ENCODE measurements at places on chromosomes 1 and 21. TPM values are rescaled to one million over a fixed set of nuclear protein-coding genes. Genes with fewer than 3 reads are reported as not detected.

GRCh38 chr1:905071-905749, 18.5 kb upstream of the SAMD11 start:
- no peak overlapping the region for H3K27ac ChIP-seq
- H3K4me3 ChIP-seq, result peak overlapping the region; percentile 72
- peak; percentile 59 for DNase-seq
- peaks cover 61% of the 10 kb centered on the region for H3K27me3 ChIP-seq

- H3K27me3 ChIP-seq, result no peaks in the 10 kb centered on the region
- H3K27ac ChIP-seq, result 0 out of 2 replicates have a peak overlapping the region, but pooled peaks have one; percentile 8
- peaks cover 68% of the 10 kb centered on the region for H3K4me1 ChIP-seq
- no peaks in the 10 kb centered on the region for H3K36me3 ChIP-seq
Observed at GRCh38 chr1:204478172-204478899, 16.3 kb downstream of the PIK3C2B start.

GRCh38 chr1:21651214-21652042, 17.7 kb downstream of the RAP1GAP start:
- H3K4me1 ChIP-seq, result peaks cover 17% of the 10 kb centered on the region
- peak overlapping the region; percentile 74 for H3K4me3 ChIP-seq
- H3K27me3 ChIP-seq, result peaks cover 18% of the 10 kb centered on the region
- peak; percentile 59 for DNase-seq

DNA sequence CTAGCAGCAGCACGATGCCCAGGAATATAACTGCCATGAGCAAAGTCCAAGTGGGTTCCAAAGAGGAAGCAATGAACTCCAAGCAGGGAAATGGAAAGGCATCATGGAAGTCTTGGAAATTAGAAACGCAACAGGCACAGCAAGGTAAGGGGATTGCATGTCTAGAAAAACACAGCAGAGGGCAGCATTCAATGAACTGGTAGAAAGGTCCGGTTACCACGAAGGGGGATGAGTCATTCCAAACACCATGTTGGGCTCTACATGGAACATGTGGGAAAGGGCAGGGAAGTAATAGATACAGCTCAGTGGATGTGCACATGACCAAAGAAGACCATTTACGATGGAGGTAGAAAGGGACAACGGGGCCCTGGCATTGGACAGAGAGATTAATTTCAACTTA, 36.4 kb downstream of the RXRG start:
- no peak overlapping the region for H3K4me3 ChIP-seq
- peak; percentile 23 for DNase-seq
- H3K36me3 ChIP-seq, result no peaks in the 10 kb centered on the region
- H3K4me1 ChIP-seq, result no peaks in the 10 kb centered on the region

DNA sequence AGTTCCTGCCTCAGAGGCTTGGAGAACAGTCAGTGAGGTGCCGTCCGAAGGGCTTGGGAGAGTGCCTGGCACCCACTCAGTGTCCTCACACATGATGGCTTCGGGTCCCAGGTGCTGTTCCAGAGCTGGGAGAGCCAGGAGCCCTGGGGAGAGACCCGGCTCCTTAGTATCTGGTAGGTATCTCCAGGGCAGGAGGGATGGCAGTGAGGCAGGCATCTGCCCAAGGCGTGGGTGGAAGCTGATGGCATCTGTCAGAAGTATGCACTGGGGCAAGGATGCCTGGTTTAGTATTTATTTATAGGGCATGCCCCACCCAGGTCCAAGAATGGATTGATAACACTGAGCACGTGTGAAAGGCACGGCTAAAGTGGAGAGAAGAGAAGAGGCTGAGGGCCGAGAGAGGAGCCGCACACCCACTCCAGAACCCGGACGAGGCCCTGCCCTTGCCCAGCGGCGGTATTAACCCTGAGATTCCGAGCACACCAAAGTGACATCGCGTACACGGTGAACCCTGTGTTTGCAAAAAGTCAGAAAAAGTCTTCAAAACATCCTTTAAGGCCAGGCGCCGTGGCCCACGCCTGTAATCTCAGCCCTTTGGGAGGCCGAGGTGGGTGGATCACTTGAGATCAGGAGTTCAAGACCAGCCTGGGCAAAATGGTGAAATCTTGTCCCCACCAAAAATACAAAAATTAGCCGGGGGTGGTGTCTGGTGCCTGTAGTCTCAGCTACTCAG, 2.4 kb downstream of the TP73 start:
- H3K27ac ChIP-seq, result no peak overlapping the region
- no peaks in the 10 kb centered on the region for H3K36me3 ChIP-seq
- DNase-seq, result peak; percentile 5
- peaks cover 12% of the 10 kb centered on the region for H3K4me1 ChIP-seq

- H3K36me3 ChIP-seq, result peaks cover 10% of the 10 kb centered on the region
- H3K27ac ChIP-seq, result no peak overlapping the region
- H3K27me3 ChIP-seq, result peaks cover 9% of the 10 kb centered on the region
- DNase-seq, result no peak
Observed at GRCh38 chr1:162562470-162562828, 927 bp downstream of the UAP1 start.

GRCh38 chr1:235329139-235329902, 951 bp downstream of the GGPS1 start:
- H3K27me3 ChIP-seq, result no peaks in the 10 kb centered on the region
- DNase-seq, result peak; percentile 21
- H3K4me1 ChIP-seq, result peaks cover 30% of the 10 kb centered on the region
- H3K36me3 ChIP-seq, result peaks cover 26% of the 10 kb centered on the region

GRCh38 chr1:225700889-225701465, 48.1 kb upstream of the ENAH start:
- no peak for DNase-seq
- H3K27me3 ChIP-seq, result no peaks in the 10 kb centered on the region
- no peak overlapping the region for H3K4me3 ChIP-seq
- no peak overlapping the region for H3K27ac ChIP-seq
- no peaks in the 10 kb centered on the region for H3K36me3 ChIP-seq

DNA sequence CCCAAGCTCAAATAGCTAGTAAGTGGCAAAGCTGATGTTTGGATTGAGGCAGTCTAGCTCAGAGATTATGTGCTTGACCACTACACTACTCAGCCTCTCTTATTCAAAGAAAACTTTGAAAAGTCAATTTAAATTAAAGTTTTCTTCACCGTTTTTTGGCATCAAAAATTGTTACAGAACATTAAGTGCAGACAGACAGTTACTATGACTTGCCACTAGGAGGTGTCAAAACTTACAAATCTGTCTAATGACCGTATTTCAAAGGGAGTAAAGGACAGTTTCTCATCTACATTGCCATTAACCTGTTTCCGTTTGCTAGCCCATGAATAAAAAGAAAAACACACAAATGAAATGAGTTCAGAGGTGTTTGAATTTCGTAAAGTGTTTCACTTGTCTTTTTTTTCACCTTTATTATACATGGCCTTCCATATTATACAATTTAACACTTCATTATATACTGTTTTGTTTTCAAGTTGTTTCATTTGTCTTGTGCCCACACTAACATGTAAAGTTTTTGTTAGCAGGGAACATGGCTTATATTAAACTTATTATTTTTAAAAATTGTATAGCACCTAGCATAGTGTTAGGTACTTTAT, 57.4 kb upstream of the MTF2 start:
- H3K27ac ChIP-seq, result no peak overlapping the region
- H3K36me3 ChIP-seq, result no peaks in the 10 kb centered on the region
- no peaks in the 10 kb centered on the region for H3K27me3 ChIP-seq
- no peak overlapping the region for H3K4me3 ChIP-seq

- peaks cover 42% of the 10 kb centered on the region for H3K4me1 ChIP-seq
- no peaks in the 10 kb centered on the region for H3K36me3 ChIP-seq
- H3K4me3 ChIP-seq, result no peak overlapping the region
- DNase-seq, result no peak
- H3K27me3 ChIP-seq, result peaks cover 85% of the 10 kb centered on the region
Observed at GRCh38 chr21:33035147-33035546, 9.4 kb downstream of the OLIG2 start.

- DNase-seq, result no peak
- no peak overlapping the region for H3K4me3 ChIP-seq
- no peaks in the 10 kb centered on the region for H3K27me3 ChIP-seq
- no peaks in the 10 kb centered on the region for H3K36me3 ChIP-seq
- no peak overlapping the region for H3K27ac ChIP-seq
Observed at GRCh38 chr1:66282343-66282852, 251.6 kb upstream of the SGIP1 start.

Gene KDF1
- 19.8 TPM for total RNA-seq

Gene PTCH2
- total RNA-seq, result 1.1 TPM

Gene RIPPLY3
- total RNA-seq, result 2.3 TPM

Gene KLHL12
- total RNA-seq, result 35.5 TPM

Gene KRTAP13-2
- total RNA-seq, result not detected

Gene DIO1
- total RNA-seq, result not detected

Gene ETV3L
- total RNA-seq, result 0.25 TPM

Gene TOMM20
- total RNA-seq, result 182 TPM
